ENCODE measurements at places on chromosomes 3 and 15.

- no peak for DNase-seq
Measured at GRCh38 chr3:113018536-113019181, 27.9 kb downstream of the GTPBP8 start.

- DNase-seq: no peak
Measured at GRCh38 chr3:74329096-74329495, 285.4 kb downstream of the CNTN3 start.

DNA sequence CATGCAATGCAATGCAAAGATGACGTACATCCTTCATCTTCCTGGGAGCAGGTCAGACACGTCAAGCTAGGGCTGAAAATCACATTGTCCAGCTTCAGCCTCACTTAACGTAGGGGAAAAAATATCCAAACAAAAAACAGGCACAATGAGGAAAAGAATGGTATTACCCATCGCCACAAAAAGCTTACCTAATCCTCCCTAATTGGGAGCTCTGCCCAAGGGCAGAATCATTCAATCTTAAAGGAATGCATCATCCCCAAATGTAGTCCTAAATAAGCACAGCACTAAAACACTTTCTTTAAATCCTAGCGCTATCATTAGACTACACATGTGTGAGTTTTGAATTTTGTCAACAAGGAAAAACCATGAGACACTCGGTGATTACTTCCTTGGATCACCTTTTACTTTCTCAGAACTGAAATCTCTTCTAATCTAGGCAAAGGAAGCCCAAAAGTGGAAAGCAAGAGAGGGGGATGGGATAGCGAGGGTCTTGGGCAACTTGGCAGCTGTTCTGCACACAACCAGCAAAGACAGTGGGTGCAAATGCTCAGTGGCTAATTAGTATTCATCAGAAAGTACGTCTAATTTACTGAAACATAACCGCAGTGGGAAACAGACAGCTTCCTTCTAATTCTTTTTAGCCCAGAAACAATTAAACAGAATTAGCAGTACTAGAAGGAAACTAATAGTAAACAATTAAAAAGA, 87.4 kb downstream of the ADAMTS9 start:
- no peak for DNase-seq

GRCh38 chr3:147846854-147847478, 437.8 kb downstream of the ZIC1 start:
- no peak for DNase-seq

- no peak for DNase-seq
Measured at GRCh38 chr15:51135276-51135675, 40.6 kb upstream of the TNFAIP8L3 start.

- no peak for DNase-seq
Measured at GRCh38 chr3:123168605-123169004, 33.1 kb upstream of the SEC22A start.

GRCh38 chr15:90040618-90041017, 39.5 kb downstream of the ZNF710 start:
- no peak for DNase-seq

GRCh38 chr15:64842986-64843561, 1.4 kb downstream of the PLEKHO2 start:
- DNase-seq: no peak

- DNase-seq: no peak
Measured at GRCh38 chr15:80638553-80639167, 56.5 kb upstream of the ABHD17C start.

- DNase-seq: no peak
Measured at GRCh38 chr3:12966847-12967605, 106.2 kb downstream of the IQSEC1 start.
